ENCODE measurements at places on chromosomes 11 and 22. TPM values are rescaled to one million over a fixed set of nuclear protein-coding genes. Genes with fewer than 3 reads are reported as not detected.

HPX gene
- 367 TPM for total RNA-seq

AGBL2 gene
- total RNA-seq = 2.0 TPM

IGSF22 gene
- not detected for total RNA-seq

MRGPRE gene
- not detected for total RNA-seq

USH1C gene
- total RNA-seq = 58.8 TPM

DNA sequence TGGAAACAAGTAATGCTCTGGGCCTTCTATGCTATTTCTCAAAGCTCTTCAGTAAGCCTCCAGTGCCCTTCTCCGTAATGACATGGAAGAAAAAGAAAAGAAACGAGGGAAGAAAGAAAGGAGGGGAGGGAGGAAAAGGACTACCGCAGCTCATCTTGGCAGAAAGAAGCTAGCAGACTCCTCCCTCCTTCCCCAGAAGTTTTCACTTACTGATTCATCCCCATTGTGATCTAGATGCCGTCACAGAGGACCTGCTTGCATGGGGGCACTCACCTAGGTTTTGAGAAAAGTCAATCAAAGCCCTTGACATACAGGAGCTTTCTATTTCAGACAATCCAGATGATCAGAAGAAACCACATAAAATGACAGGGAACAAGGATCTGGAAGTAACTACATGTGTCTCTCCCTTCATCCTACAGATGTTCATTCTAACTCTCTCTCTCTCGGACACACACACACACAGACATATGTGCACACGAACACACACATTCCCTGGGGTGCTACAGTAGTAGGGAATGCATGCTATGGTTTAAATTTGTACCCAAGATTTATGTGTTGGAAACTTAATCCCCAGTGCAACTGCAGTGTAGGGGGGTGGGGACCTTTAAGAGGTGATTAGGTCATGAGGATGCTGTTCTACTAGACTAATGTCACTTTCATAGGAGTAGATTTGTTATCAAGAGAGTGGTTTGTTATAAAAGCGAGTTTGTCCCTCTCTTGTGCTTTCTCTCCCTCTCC, 37.6 kb upstream of the RCN1 start:
- no peak for DNase-seq

- peak; percentile 64 for DNase-seq
These were observed 6.1 kb downstream of the GNB1L start for GRCh38 chr22:19848298-19849224.

GRCh38 chr22:33380789-33381530, 322.8 kb upstream of the SYN3 start:
- peak; percentile 12 for DNase-seq

DNA sequence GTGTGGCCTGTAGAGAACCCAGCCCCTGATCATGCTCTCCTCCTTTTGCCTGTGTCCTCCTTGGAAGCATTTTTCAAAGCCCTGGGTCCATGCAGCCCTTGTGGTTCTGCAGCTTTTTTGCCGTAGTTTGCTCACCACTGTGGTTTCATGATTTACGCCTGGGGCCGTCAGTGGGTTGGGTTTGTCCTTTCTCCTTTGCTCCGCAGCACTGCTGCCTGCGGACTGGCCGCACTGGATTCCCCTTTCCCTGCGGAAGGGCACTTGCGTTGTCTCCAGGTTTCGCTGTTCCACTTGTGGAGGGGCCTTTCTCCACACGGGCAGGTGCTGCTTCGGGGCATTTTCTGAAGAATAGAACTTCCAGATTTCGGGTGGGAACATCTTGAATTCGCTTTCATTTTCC, 1260.9 kb downstream of the BRD1 start:
- DNase-seq = no peak

GRCh38 chr22:41366323-41367029, 15.3 kb upstream of the TEF start:
- DNase-seq = no peak

- DNase-seq = peak; percentile 78
These were observed 28.7 kb downstream of the CHRDL2 start for GRCh38 chr11:74702383-74703007.

DNA sequence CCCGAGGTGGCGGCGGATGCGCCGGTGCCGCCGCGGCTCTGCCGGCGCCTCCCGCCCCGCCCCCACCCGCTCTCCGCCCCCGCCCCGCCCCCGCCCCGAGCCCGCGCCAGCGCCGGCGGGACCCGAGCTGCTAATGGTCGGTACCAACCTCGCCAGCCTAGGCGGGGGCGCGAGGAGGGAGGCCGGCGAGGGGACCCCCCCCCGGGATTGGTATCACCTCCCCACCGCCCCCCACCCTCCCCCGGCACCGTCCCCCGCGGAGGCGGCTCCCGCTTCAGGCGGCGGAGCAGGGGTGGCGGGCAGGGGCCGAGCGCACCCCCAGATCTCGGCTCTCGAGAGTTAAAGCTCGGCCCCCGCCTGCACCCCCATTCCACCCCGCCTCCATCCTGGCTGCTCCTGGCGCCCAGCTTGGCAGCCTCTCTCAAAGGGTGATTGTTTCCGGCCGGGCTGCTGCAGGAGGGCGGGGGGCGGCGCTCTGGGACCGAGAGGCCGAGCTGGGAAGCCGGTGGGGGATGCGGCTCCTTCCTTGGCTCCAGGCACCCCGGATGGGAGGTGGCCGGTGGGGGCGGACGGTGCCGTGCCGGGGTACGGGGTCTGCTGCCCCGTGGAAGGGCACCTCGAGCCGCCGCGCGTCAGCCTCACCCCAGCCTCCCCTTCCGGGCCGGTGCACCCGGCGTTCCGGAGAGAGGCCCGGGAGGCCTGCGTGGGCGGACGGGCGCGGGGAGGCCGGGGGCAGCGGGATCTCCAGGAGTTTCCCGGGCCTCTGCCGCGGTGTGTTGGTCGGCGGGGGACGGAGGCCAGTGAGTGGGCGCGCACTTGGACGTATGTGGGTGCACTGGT, at the start of gene B3GAT1:
Gene B3GAT1 (minus strand): TSS at position 40 of the 840 bp plus-strand sequence. CDS start 24,583 bp downstream, outside the sequence.
- peak; percentile 45 for DNase-seq

GRCh38 chr11:78815831-78816230, 241.2 kb upstream of the NARS2 start:
- DNase-seq = no peak

- DNase-seq = peak; percentile 25
These were observed 38.5 kb upstream of the GRAMD4 start for GRCh38 chr22:46581538-46582244.

- DNase-seq = no peak
These were observed 785 bp downstream of the WT1 start for GRCh38 chr11:32434356-32435151.

DNA sequence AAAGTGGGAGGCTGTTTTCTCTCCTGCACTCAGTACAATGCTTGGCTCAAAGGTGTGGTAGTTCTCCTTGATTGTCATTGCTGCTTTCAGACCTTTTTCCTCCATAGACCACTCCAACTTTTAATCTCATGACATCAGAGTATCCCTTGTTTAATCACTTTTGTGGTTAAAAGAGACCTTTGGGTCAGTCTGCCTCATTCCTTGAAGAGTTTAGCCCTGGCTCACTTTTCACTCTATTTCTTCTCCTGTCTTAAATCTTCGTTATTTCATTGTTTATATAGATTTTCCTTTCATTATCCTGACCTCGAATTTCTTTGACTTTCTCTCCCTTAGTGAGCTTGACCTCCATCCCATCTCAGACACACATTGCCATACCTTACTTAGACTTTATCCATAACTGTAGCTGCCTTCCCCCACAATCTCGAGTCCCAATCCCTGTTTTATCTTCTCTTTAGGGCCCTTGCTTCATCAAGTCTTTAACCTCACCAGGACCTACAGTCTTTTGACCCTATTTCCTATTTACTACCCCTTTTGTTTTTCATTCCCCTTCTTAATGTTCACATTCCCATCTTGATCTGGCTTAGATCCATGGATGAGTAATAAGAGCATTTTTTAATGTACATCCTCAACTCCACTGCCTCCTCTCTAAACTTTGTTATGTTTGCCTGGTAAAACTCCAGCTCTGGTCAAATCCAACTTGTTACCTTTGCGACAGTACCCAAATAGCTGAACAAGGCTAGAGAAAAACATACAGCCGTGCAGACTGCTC, 9.5 kb downstream of the ATXN10 start:
- no peak for DNase-seq

DNA sequence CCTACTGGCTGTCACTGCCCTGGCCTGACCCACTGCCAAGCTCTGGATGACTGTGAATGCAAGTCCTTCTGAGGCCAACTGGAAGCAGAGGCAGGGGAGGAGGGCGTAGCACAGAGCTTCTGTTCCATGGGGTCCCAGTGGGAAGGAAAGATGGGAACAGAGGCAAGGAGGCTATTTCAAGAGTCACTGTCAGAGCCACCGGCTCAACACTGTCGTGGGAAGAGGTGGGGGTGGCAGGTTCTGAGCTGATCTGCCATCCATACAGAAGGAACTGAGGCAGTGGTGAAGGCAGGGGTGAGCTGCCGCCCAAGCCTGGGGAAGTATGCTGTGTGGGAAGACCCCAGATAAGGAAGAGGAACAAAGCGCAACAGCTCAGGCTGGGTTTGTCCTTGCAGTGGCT, 54.7 kb downstream of the SGSM3 start:
- DNase-seq = no peak

DNA sequence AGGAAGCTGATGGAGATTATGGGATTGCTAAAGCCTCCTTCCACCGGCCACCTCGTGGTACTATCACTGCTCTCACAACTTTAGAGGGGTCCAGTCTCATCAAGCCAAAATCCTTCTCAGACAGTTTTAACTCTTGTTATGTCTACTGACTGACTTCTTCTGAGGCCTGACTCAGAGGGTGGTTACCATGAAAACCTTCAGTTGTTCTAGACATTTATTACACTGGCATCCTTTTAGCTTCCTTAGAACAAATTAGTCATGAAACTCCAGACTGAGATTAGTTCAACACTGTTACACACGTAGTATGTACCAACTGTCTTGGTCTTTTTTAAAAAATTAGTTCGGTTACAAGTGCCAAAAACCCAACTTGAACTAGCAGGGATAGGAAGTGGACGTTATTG, 7.5 kb downstream of the DIXDC1 start:
- DNase-seq = no peak

GRCh38 chr22:49106096-49106841, 721.4 kb downstream of the BRD1 start:
- DNase-seq = no peak

- DNase-seq = no peak
These were observed 129.7 kb downstream of the IGLL1 start for GRCh38 chr22:23450434-23450795.

- DNase-seq = no peak
These were observed 3.0 kb upstream of the EI24 start for GRCh38 chr11:125566235-125566634.
